ENCODE measurements at places on chromosomes 2 and 18.

DNA sequence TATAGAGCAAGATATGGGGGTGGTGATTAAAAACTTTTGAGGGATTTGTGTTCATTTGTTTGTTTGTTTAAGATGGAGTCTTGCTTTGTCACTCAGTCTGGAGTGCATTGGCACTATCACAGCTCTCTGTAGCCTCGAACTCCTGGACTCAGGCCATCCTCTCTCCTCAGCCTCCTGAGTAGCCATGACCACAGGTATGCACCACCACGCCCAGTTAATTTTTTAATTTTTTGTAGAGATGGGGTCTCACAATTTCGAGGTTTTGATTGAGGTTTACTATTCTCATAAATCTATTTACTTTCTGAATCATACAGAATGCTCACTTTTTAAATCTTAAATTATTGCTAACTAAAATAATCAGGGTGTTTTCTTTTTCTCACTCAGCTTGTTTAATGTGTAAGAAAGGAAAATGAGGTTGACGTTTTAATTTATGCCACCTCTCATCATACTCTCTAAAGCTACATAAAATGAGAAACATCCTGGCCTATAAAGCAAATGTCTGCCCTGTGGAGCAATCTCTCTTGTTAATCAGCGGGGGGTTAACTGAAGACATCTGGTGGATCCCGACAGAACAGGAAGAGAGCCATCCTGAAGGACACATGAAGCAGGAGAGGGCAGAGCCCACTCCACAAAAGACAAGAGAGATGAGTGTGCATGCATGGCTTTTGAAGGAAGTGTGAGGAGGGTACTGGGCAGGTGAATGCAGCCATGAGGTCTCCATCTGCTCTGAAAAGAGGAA is 589.1 kb upstream of the SLC8A1 start:
- DNase-seq: no peak

DNA sequence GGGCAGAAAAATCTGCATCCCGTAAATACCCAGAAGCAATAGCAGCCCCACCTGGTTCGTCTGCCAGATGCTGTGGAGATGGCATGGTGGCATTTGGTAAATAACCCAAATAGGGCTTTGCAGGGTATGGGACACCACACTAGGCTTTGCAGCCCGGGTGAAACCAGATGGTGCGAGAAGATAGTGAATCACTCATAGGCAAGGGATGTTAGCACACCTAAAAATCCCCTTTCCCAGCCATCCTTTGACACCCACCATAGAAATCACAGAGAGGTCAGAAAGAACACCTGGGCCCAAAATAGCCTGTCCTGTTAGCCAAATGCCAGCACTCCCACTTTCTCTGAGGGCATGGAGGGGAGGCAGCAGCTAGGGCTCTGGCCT is 47.6 kb downstream of the BCL11A start:
- DNase-seq: no peak

- no peak for DNase-seq
Measured at GRCh38 chr2:171855401-171855800, 38.6 kb downstream of the SLC25A12 start.

DNA sequence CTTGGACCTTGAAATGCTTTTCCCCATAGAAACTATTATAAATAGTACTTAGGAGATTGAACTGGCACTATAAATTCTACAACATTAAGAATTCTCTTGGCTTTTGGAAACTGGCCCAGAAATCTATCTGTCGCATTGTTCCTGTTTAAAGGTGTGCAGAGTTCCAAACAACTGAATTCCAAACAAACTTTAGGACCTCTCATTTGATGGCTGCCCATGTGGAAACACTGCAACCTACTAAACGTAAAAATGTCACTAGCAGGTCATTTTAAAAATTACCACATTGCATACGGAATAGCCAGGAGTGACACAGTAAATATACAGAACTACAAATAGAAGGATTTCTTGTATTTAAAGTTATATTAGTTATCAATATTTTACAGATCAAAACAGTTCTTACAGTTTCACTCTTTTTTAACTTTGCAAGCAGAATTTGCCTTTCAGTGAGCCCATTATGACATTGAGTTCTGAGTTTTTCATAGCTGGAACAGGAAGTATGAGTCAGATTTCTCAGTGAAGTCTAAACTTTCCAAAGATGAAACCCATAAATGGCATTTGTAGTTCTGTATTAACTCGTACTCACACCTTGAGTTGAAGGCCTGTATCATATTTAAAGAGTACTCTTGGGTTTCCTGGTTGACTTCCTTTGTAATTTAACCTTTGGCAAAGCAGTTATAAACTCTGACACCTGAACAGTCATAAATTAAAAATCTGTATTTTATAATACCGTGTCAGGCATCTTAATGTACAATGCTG is 142.3 kb upstream of the BOD1L2 start:
- peak; percentile 14 for DNase-seq

GRCh38 chr18:10101729-10102128 is 187.9 kb downstream of the VAPA start:
- no peak for DNase-seq

DNA sequence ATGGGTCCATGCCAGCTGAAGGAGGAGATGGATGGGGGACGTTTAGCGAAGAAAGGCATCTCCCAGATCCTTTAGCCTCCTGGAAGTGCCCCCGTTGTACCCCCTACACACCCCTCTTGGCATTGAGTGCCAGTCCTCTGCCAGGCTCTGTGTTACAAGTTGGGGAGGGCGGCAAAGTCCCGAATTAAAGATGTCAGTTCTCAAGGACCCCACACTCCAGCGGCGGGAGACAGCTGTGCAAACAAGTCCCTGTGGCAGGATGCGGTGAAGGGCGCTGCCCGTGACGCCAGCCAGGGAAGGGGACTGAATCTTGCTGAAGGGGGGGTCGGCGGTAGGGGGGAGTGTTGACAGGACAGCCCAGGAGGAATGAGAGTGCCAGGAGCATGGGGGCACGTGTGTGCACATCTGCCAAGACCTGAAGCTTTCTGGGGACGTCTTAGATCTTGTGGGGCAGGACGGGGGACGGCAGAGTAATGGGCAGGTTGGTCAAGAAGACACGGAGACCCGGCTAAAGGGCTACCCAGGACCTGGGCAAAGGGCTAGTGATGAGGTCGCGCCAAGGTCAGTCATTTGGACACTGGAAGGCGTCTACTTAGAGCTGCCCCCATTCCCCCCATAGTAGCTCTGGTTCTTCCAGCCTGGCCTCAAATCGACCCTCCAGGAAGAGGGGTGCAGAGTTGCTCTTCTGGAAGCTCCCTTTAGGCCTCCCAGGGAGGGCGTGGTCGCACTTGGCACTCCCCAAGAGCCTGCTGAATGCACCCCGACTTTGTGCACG is 2.8 kb upstream of the CTDSP1 start:
- DNase-seq: peak; percentile 64

GRCh38 chr18:80196528-80197320 is 50.6 kb downstream of the PARD6G start:
- no peak for DNase-seq

- DNase-seq: no peak
Measured at GRCh38 chr2:237353215-237353614, 60.7 kb downstream of the COL6A3 start.

DNA sequence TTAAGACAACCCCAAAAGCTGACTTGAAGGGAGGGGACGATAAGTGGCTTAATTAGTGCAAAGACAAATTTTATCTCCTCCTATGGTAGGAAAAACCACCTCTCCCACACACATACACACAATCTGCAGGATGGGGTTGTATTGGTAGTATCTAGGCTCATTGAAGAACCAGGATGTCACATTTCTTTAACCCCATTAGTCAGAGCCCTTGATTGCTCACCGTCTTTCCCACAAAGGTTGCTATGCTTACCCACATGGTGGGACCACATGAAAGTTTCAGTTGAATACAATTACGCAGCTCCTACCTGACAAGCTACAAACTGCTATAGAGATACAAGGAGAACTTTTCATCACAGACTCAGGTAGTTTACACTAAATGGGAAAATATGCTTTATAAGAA is 765.0 kb upstream of the CELF4 start:
- DNase-seq: no peak

GRCh38 chr18:26813043-26813442 is 52.5 kb downstream of the AQP4 start:
- peak; percentile 38 for DNase-seq

- no peak for DNase-seq
Measured at GRCh38 chr2:25938345-25938744, 44.0 kb downstream of the KIF3C start.

DNA sequence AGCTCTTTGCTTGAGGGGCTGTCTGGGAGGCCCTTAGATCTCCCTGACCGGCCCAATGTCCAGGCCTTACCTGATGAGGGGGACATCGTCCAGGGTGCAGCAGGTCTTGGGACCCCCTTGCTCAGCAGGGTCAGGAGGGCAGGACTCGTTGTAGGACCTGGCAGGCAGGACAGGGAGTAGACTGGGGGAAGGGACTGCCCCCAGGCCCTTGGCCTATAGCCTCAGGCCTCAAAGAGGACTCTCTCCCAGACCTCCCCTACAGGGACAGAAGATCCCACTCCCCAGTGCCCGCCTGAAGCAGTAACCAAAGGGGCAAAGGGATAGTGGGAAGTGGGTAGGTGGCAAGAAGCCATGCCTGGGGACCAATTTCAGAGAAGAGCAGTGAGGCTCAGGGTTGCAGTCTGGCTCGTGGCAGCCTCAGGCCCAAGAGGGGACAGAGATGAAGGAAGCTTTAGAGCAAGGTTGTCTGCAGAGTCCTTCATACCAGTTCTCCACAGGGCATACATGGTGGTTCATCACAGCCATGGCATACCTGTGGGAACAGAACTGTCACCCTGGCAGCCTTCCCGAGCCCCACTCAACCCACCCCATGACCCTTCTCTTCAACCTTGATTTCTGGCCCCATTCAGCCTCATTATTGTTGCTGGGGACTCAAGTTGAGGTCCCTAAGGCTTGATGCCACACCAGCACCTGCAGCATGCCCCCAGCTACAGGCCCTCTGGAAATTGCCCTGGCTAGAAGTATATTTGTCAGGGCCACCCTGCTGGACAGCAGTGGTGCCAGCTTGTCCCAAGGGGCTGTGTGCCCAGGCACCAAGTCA is 1.3 kb downstream of the TMEM150A start:
- DNase-seq: no peak

DNA sequence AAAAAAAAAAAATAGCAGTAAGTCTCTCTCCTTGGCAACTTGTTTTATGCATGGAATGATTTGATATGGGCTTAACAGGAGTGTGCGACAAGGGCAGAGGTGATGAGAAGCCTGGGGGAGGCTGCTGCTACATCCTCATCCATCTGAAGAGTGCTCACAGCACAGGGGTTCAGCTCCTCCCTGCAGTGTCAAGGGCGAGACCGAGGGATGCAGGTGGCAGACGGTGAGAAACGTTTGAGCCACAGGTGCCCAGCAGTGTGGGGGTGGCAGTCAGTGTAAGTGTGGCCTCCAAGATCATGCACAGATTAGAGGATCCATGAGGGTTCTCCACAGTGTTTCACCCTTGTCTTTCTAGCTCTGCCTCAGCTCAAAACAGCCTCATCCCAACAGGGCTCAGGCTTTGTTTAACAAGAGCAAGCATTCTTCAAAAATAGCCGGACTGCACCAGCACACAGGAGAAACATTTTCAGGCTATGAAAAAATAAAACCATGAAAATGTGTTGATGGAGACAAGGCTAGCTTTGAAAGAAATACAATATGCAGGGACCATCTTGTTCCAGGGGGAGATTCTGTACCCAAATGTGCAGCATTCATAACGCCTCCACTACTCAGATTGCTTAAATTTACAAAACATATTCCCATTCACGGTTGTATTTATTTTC is 324.5 kb upstream of the MYT1L start:
- peak; percentile 56 for DNase-seq

DNA sequence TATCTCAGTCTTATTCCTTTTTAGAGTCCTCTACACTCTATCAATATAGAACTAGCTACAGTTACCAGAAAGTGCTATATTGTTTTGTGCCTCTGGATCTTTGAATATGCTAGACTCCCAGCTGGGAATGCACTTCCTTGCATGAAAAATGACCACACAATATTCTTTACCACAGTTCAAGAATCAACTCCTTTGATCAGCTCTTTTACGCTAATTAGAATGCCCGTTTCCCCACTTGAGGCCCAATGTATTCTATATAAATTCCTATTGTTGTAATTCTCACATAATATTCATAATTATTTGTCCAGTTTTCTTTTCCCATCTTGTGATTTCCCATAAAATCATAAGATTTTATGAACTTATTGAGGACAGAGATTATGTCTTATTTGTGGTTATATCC is 142.2 kb downstream of the UBE2E3 start:
- no peak for DNase-seq

DNA sequence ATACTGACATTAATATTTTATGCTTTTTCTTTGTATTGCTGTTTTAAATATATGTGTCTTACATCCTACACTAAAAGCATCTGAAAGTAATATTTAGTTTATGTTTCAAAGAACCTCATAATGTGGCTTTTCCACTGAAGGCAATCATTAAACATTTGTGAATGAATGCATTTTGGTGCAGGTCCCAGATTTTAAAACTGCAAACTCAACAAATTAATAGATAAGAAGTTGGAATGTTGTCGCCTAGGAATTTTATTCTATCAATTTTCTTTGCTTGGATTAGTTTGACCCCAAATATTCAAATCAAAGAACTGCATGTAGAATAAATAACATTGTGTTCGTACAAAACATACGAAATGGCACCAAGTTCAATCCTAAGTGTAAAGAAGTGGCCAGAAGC is 44.7 kb downstream of the ATF2 start:
- no peak for DNase-seq

DNA sequence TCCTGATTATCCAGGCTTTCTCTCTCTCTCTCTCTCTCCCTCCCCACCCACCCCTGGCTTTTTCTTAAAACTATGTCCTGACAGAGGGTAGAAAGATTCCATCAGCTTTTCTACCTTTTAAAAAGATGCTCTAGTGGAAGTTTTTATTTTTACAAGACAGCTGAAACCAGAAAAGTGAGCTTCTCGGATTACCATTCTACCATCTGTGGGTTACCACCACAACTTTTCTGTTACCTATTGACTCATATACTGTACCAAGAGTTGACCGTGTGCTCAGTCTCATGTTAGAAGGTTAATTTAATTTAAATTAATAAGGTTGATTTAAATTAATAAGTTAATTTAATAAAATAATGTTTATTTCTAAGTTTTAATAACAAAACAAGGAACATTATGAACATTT is 137.6 kb downstream of the UPP2 start:
- DNase-seq: no peak

DNA sequence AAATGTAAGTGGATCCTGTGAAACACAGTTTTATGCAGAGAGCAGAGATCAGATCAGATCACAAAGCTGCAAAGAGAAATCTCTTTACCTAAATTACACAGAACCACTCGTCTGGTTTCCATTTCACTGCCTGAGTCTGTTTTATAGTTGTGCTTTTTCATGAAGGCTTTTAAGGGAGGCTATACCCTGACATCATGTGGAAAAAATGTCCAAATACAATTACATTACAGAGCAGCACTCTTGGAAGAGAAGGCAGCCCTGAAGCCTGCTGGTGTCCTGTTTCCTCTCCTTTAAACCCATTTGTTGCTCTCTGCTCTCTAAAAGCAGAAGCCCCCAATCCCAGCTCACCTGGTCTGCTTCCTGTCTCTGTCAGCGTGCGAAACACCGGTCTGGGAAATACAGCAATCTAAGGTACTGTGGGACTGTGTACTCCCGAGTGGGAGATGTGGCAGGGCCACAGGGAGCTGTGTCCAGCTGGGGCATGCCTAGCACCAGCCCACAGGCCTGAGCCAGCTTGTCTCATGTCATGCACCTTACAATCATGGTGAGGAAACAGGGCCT is 24.8 kb upstream of the ZFP36L2 start:
- DNase-seq: no peak

- DNase-seq: peak; percentile 30
Measured at GRCh38 chr18:13112982-13113381, 105.6 kb upstream of the LDLRAD4 start.

- no peak for DNase-seq
Measured at GRCh38 chr2:232543928-232544631, 4.6 kb downstream of the CHRNG start.

GRCh38 chr2:5725794-5726463 is 33.7 kb downstream of the SOX11 start:
- DNase-seq: no peak
